ENCODE measurements at places on chromosomes 2 and 18.

- no peak for DNase-seq
These were observed 121.7 kb downstream of the ZNF516 start for GRCh38 chr18:76373297-76373696.

DNA sequence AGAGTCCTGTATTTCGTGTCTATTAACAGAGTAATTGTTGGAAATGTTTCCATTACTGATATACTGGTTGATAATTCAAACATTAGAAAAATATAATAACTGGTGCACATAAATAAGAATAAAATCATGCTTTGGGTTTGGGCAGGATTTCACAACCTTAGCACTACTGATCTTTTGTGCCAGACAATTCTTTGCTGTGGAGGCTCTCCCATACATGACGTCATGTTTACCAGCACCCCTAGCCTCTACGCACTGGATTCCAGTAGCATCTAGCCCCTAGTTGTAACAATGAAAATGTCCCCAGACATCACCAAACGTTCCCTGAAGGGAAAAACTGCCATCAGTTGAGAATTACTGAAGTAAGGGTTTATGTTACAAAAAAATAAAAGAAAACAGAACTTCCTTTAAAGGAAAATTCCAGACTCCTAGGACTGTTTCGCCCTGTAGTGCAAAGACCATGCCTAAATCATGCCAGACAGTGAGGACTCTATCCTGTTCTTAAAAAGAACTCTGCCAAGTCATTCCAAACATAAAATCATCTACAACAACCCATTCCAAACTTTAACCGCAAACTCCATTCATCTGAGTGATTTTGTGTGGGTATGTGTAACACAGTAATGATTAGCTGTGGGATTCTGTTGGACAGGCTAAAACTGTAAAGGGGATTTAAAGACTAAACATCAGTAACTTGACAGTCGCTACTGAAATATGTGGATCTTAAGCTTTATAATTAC is 313.4 kb upstream of the CCDC68 start:
- no peak for DNase-seq

DNA sequence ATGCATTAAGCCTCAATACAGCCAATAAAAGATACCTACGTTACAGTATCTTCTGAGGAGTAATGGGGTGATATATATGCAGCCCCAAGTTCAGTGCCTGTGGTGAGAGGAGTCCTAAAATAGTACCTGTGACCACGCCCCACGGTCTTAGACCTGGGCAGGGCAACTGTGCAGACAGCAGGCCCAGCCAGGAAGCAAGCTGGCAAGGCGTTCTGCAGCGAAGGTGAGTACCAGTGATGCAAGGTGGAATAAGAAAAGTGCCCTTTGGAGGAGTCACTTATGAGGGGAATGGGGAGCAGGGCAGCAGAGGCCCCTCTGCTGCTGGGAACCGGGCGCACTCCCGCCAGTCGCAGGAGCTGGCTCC is 12.7 kb upstream of the MAP3K2 start:
- DNase-seq, result no peak

- no peak for DNase-seq
These were observed 72.0 kb upstream of the AFF3 start for GRCh38 chr2:100214265-100214971.

DNA sequence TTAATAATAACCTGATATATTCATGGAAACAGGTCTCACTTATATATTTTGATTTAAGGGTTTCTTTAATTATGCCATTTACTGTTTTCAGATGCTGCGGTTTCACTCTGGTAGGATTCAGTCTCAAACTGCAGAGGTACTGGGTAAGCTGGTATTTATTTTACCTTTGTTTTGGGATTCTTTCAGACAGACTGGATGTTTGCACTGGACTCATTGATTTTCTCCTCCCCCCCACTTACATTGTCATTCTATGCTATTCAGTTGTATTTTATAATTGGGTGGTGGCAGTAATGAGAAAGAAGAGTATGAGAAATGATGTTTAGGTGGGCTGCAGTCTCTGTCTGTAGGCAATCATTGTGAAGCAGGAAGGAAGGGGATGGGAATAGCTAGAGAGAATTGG is 155.6 kb downstream of the AQP4 start:
- DNase-seq, result no peak

GRCh38 chr2:195343540-195343939 is 313.5 kb upstream of the SLC39A10 start:
- no peak for DNase-seq

GRCh38 chr2:15299904-15300520 is 261.1 kb downstream of the NBAS start:
- no peak for DNase-seq

DNA sequence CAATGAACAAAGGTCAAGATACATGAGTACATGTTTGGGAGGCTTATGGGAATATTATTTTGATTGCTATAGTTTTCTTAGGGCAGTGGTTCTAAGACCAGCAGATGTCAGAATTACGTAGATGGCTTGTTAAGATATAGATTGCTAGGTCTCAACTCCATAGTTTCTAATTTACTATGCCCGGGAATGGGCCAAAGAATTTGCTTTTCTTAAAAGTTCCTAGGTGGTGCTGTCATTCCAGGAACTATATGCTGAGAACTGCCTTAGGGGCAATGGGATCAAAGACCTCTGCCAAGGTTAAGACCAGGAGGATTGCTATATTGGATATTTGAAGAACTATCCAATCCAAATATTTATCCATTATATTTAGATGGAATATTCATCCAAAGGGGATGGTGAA is 141.8 kb downstream of the FSIP2 start:
- no peak for DNase-seq

DNA sequence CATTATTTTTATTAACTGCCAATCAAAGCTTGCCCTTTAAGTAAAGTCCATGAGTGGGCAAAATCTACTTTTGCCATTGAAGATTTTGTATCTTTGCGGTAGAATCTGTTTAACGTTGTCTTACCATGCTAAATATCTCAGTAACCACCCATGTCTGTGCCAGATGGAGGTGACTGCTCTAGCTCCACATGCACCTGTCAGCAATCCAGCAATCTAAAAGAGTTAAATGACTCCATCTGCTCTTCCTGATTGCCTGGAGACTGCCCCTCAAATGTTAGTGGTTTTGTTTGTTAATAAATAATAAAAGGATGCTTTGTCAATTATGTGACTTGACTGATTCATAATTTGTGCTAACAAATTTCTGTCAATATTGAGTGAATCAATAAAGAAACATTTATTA is 141.7 kb downstream of the RBM43 start:
- no peak for DNase-seq
